ENCODE measurements at places on chromosomes 1 and 21.

GRCh38 chr1:229137271-229137670, 133.6 kb upstream of the RAB4A start:
- DNase-seq: no peak

- no peak for DNase-seq
These were observed 107.4 kb downstream of the TBX19 start for GRCh38 chr1:168387781-168388760.

DNA sequence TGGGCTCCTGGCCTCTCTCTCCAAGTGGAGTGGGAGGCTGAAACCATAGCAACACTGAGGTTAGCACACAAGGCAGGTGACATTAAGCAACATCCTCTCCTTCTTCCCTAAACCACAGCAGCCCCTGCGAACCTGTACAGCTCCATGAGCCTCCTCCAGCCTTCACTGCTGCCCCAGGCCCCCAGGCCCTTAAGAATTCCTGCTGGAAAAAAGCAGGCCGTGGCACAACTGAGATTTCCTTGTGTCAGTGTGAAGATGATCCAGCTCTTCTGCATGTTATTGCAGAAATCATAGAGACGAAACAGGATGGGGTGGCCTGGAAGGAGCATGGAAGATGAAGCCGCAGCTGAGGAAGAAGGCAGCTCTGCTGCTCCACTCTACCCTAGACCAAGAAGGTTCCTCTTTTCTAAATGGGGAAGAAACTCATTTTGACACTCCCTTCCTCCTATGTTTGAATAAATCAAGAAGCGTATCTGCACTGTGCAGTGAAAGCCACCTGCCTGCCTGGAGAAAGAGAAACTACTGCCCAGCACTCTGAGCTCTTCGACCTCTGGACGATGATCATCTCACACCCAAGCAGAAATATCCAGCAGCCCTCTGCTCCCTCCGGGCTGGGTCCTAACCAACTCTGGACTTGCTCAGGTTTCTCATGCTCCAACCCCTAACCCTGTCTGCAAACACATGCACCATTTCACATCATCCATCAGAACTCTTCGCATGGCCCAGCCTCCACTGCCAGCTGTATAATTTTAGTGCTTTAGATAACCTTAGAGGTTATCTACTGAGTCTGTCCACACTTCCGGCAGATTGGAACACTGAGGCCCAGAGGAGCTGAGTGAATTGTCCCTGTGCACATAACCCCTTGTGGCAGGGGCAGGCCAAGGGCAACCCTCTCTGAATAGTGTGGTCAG, 20.7 kb downstream of the SH3BP5L start:
- peak; percentile 51 for DNase-seq

- DNase-seq: no peak
These were observed 55.5 kb downstream of the ECE1 start for GRCh38 chr1:21234779-21235178.

Data from hematopoietic multipotent progenitor cell treated with erythropoietin and hydrocortisone succinate and interleukin-3 and kit ligand, for 8 days (in vitro differentiated cells).